ENCODE measurements at places on chromosomes 5 and 9.

DNA sequence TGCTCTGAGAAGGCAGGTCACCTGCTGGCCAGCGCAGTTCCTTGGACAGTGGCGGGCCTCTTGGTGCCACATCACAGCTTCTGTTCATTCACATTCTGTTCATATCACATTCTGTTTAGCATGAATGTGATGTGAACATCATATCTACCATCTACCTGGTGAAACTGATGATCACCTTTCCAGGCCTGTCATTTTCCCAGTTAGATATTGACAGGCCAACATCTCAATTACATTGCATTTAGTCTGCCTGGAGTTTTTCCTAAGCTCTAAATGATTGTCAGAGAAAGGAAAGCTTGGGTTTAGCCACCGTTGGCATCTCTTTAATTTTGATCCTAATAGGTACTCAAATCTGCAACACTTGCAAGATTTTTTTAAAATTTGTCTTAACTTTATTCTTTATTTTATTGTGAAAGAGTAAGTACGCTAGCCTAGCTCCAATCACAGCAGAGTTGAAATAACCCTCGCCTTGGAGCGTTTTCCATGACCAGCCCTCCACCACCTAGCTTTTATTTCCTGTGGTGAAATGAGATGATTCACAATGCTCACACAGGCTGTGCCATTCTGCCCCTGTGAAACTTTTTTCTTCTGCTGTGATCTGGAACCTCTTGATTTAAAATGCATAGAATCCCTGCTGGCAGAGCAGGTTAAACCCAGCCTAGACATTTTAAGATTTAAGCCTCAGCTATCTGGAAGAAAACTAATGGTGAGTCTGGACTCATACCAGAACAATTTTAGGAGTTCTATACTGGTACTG is 225.0 kb downstream of the ESM1 start:
- no peak for DNase-seq

GRCh38 chr5:80300125-80300524 is 19.7 kb upstream of the SPZ1 start:
- no peak for DNase-seq

GRCh38 chr5:131209175-131209505 is 38.4 kb downstream of the LYRM7 start:
- no peak for DNase-seq

- peak; percentile 78 for DNase-seq
Observed at GRCh38 chr9:93098236-93098946, 2.4 kb downstream of the CARD19 start.

GRCh38 chr5:153562189-153562588 is 71.7 kb downstream of the GRIA1 start:
- DNase-seq: no peak

DNA sequence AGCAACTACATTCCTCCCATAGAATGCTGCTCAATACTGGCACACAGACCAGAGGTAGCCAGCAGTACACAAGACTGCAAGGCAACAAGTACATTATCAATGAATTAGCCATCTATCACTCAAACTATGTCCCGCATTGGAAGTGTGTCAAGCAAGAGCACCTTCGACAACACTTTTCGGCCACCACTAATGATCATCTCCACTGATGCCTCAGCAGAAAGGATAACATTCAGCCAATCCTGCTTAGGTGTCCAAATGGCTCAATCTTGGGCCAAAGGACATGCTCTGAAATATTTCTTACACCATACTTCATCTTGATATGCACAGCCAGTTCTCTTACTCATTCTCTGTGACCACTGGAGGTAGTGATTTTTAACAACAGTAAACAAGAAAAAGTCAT is 25.0 kb downstream of the SKP1 start:
- DNase-seq: no peak

- DNase-seq: no peak
Observed at GRCh38 chr5:75928992-75929391, 154.2 kb upstream of the SV2C start.

DNA sequence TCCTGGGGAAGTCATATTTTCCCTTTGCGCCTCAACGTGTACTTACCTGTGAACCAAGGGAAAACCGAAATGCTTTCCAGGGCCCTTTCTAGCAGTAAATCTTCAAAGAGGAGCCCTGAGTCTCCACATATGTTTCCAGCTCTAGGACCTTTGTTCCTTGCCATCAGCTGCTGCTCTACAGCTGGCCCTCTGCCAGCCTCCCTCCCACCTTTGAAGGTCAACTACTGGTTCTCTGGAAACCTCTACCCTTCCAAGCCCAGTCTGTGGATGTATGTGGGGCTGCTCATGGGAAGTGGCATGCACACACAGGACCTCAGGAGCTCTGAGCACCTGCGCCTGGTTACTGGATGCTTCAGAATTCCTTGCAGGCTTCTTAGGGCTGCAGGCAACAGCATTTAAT is 117.2 kb downstream of the PSD2 start:
- no peak for DNase-seq

GRCh38 chr9:92297611-92298010 is 4.1 kb upstream of the IARS1 start:
- DNase-seq: no peak

DNA sequence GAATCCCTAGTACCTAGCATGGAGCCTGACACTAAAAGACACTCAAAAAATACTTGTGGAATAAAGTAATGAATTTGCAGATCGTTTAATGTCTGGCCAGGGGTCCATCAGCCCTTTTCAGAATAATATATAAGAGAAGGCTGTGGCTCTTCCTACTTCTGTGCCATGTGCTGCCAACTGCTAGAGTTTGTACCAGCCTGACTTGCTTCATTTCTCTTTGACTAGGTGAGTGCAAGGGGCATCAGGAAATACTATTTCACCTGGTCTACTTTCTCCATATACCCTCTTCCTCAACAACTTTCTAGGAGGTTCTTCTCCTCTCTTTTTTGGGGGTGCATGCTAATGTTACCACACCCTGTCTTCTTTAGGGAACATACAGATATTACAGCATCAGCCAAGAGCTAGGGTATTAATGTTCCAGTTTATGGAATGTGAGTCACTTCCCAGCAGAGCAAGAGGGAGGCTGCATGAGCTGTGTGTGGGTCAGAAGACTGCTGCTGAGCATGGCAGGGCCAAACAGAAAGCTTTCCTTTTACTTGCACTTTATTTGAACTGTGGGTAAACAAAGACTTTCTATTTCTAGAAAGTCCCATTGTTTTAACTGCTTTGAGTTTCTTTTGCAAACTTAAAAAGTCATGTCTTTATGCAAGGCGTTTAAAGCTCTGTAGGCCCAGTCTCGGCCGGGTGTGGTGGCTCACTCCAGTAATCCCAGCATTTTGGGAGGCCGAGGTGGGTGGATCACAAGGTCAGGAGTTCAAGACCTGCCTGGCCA is 158.9 kb downstream of the ADAMTSL1 start:
- DNase-seq: no peak

DNA sequence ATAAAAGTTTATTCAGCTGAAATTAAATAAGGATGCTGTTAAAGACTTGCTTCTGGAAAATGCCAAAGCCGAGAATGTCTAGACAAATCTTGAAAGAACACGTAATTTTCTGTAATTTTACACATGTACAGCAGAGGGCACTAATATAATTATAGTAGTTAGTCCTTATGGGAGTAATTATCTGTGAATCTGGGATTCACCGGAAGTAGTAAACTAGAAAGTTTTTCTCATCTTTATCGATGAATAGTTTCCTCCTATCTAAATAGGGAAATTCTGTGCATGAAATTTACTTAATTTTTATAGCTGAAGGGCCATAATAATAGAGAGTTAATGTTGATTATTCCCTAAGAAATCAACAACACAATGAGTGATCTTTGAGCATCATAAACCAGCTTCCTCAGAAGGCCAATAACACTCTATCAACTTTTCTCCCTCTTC is 18.4 kb upstream of the CNTLN start:
- DNase-seq: no peak

Measured in T-helper 2 cell treated with Interferon-gamma antibody and Interleukin-4, amounts not matched to agents 5 μg/mL and 100 μg/mL, for 36 hours (primary cell).